ENCODE measurements at places on chromosomes 7 and 10.

DNA sequence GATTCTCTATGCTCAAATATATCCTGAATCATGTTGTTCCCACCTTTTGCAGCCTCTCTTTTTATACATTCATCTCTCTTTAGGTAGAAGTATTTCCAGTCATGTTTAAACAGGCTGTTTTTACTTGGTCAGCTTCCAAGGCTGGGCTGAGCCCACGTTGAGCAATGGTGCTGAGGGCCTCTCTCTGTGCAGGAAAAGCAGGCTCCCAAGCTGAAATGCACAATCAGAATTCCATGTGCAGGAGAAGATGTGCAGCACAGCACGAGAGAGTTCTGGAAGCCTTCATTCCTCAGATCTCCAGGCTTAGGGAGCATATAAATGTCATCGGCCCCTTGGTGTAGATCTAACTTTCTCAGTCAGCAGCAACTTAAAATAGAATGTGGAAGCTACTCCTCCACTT, 588.5 kb downstream of the TNS3 start:
- DNase-seq = no peak

DNA sequence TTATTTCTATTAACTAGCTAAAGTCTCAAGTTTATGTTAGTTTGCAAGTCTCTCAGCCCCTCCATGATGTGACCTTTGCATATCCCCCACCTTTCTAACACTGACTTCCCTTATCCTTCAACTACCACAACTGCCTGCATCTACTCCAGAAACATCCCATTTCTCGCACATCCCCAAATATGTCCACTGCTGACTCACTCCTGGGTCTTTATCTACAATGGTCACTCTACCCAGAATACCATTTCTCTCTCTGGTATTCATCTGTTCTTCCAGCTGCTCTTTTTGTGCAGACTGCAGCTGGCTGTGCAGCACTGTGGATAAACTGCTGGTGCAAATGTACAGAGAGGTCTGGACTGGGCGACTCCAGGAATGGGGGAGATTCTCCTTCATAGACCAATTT, 32.7 kb upstream of the PRSS1 start:
- DNase-seq = no peak

- DNase-seq = no peak
Observed at GRCh38 chr10:51770709-51771108, 71.3 kb upstream of the CSTF2T start.

DNA sequence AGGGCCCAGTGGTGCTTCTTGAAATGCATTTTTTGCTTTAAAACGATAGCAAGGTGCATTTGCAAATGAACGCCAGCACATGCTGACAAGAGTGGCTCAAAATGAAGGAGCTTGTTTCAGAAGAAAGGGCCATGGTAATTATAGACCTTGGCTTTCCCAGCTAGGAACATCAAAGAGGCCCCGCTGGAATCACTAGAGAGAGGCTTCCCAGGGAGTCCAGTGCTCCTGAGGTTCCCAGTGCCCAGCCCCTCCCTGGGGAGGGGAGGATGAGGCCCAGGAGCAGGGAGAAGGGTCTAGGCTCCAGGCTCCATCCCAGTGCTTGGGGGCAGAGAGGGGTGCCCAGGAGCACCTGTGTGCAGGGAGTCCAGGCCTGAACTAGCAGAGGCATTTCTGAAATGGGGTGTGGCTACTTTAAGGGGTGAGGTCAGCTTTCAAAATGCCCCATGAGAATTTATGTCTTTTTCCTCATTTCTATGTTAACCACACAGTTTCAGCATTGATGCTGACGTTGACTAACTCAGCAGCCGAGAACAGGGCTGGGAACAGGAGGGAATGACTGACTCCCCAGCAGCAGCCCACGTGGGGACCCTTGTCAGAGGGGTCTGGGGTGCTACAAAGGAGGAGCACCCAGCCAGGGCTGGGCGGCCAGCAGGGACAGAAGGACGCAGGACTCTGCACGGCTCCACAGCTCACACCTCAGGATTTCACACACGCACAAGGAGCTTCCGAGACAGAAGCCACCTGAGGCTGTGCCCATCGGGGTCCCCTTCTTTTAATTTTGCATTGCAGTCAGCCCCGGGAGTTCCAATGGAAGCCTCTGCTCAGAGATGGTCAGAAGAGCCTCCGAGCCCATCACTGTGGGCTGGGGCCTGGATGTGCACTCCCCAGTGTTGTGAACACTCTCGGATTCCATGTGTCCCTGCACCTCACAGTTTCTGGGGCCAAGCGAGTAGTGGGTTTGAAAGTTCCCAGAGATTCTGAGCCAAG, 570.2 kb downstream of the PTPRN2 start:
- no peak for DNase-seq

DNA sequence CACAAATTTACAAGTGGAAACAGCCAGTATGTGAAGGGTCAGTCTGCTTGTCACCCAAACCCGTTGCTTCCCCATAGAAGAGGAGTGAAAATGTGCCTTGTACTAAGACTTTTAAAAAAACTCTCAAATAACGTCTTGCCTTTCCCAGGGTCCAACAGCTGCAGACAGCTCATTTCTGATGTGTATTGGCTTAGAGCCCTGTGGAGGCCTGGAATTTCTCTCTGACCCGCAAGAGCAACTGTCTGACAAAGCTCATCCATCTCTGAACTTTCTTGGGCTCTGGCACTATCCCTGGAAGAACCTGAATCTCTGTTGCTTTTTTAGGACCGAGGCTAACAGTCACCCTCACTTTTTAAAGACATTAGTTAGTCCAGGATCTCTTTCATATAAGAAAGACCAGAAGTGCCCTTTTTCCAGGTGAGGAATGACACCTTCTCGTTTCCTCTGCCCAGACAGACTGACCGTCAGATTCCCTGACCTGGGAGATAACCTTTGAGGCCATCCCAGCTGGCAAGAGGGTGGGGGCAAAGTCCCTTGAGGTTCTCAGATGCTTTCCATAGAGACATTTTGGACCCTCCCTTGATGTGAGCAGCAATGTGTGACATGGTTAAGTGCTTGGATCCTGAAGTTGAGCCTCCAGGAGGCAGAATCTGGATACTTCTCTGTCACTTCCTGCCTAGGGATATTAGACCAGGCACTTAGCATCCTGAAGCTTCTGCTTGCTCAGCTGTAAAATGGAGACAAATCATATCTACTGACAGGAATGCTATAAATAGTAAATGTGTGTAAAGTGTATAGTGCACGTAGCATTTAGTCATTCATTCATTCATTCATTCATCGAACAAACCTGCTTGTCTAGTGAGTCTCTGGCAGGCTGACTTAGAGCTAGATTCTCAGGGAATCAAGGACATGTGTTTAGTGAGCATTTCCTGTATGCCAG, 4.5 kb upstream of the NODAL start:
- DNase-seq = no peak

DNA sequence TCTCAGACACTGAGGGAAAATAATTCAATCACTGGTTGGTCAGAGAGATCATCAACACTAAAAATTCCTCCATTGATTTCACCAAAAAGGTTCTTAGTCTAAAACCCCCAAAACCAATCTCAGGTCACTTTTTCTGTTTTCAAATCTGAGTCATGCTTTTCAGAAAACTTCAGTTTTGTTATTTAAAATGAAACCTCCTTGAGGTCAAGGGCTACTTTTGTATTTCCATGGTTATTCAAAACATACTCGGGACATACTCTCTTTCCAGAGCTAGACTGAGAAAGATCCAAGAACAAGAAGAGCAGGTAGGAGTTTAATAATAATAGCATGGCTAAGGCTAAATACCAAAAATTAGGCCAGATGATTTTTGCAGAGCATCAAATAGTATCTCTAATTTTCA, 152.8 kb downstream of the SDHAF3 start:
- no peak for DNase-seq

DNA sequence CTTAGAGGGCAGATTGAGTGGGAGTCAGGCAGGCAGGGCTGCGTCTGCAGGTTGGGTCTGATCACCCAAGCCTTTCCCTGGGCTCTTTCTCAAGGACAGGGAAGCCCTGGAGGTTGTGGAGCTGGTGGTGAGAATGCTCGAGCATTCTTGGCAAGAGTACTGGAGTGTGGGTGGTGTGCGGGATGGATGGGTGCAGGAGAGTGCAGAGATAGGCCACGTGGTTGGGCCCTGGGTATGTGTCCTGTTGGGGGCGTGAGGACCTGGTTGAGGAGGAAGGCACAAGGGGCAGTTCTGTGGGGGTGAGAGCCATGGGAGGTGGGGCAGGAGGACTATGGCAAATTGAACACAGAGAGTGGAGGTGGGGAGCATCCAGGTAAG, 135.9 kb downstream of the PTPN20 start:
- DNase-seq = no peak

DNA sequence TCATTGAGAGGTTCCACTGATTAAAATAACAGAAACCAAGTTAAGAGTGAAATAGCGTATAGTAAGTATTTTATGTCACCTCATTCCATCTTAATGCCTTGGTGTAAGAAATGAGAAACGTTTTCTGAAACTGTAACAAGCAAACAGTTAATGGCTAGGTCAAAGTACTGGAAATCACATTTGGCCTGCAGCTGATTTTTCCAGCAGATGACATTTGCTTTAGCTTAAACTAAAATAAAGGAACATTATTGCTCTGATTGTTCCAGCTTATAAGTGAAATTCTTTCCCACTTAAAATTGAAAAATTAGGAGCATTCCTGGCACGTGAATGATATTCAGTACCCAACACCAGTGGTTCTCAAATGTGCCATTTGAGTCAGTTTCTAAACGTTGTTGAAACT, 213.6 kb upstream of the DPP6 start:
- no peak for DNase-seq

GRCh38 chr7:150524018-150524417, 9.3 kb downstream of the GIMAP7 start:
- DNase-seq = no peak

Measured in B cell (primary cell).